ENCODE measurements at places on chromosomes 6 and 20. TPM values are rescaled to one million over a fixed set of nuclear protein-coding genes. Genes with fewer than 3 reads are reported as not detected.

The UNC5CL gene
- 12.9 TPM for total RNA-seq

The PNLDC1 gene
- 0.15 TPM for total RNA-seq

The TOP1 gene
- 25.6 TPM for total RNA-seq

The SLC32A1 gene
- total RNA-seq = not detected

The CLDN20 gene
- total RNA-seq = not detected

The TMEM170B gene
- total RNA-seq = 3.6 TPM

The RIMS4 gene
- total RNA-seq = not detected

DNA sequence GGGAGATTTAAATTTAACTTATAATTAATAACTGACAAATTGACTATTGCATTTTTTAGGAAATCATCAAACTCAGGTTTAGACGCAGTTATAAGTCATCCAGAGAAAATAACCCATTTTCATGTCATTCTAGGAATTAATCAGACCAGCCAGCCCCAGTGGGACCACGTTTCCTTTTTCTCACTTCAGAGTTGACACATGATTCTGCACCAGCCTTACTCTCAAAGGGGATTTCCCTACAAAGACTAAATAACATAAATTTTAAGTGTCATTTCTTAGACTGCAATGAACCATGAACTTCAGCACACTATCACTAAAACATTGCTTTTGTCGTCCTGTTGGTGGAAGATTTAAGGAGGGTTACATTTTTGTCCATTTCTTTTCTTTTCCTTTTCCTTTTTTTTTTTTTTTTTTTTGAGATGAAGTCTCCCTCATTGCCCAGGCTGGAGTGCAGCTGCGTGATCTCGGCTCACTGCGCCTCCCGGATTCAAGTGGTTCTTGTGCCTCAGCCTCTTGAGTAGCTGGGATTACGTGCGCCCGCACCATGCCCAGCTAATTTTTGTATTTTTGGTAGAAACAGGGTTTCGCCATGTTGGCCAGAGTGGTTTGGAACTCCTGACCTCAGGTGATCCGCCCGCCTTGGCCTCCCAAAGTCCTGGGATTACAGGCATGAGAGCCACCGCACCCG lies 3.6 kb downstream of the IPCEF1 start:
- no peak for DNase-seq
- H3K36me3 ChIP-seq = no peaks in the 10 kb centered on the region
- no peak overlapping the region for H3K4me3 ChIP-seq
- H3K4me1 ChIP-seq = no peaks in the 10 kb centered on the region
- H3K27ac ChIP-seq = no peak overlapping the region

GRCh38 chr6:24255676-24256075 lies 102.2 kb downstream of the DCDC2 start:
- no peaks in the 10 kb centered on the region for H3K27me3 ChIP-seq
- no peak overlapping the region for H3K4me3 ChIP-seq
- H3K4me1 ChIP-seq = no peaks in the 10 kb centered on the region
- no peak for DNase-seq
- H3K36me3 ChIP-seq = no peaks in the 10 kb centered on the region

DNA sequence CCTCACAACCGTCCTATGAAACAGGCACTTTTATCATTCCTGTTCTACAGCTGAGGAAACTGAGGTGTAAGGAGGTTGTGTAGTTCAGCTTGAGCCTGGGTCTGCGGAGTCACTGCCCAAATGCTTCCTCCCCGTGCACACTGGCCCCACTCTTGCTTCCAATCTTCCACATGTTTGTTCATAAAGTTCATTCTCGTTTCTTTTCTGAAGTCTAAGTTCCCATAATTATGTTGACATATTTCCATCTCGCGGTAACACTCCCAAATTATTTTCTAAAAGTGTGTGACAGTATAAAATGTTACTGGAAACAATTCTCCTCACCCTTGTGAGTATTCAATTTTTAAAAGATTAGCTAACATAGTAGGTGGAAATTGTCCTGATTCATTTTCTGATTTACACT lies 106.9 kb downstream of the SLC22A3 start:
- H3K4me1 ChIP-seq = peaks cover 4% of the 10 kb centered on the region
- DNase-seq = no peak
- no peaks in the 10 kb centered on the region for H3K36me3 ChIP-seq
- no peak overlapping the region for H3K4me3 ChIP-seq
- H3K27me3 ChIP-seq = no peaks in the 10 kb centered on the region

DNA sequence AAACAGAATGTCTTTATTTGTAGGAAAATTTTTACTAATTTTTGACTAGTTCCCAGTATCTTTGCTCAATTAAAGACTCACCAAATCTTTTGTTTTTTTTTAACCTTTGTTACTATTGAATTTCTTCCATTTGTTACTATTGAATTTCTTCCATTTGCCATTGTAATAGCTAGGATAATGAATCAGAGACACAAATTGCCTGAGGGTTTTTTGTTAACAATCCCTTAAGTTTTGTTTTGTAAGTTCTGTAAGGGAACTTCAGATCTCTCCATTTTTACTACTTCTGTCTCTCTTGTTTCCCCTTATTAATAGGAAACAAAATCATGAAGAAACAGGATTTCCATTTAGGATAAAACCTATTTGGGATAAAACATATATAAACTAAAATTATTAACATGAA lies 104.3 kb downstream of the MAP3K4 start:
- H3K27me3 ChIP-seq = no peaks in the 10 kb centered on the region
- no peak overlapping the region for H3K27ac ChIP-seq
- DNase-seq = no peak

- no peak overlapping the region for H3K4me3 ChIP-seq
- H3K36me3 ChIP-seq = no peaks in the 10 kb centered on the region
- no peaks in the 10 kb centered on the region for H3K4me1 ChIP-seq
- DNase-seq = no peak
These were observed 63.2 kb downstream of the RAB44 start for GRCh38 chr6:36760685-36761435.

DNA sequence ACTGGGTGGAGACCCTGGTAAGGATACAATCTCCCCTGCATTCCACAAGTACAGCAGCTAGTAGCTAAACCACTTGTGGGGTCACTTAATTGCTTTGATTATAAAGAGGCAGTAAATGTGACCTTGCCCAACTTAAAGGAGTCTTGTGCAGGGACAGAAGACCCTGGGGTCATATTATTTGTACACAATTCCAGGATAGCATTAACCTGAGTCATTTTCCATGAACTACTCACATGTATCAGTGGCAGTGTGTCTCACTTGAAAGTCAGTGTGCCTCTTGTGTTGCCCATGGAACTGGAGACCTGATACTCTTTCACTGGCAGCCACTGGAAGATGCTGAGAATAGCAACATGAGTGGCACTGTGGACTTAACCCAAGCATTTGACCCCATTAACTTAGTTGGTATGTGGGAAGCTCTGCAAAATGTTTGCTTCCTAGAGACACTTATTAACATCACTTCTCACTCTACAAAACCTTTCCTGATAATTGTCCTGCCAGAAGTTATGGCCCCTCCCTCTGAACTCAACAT lies 28.9 kb downstream of the CLIC5 start:
- no peak overlapping the region for H3K4me3 ChIP-seq
- no peak overlapping the region for H3K27ac ChIP-seq
- no peaks in the 10 kb centered on the region for H3K36me3 ChIP-seq
- no peaks in the 10 kb centered on the region for H3K4me1 ChIP-seq
- H3K27me3 ChIP-seq = no peaks in the 10 kb centered on the region

GRCh38 chr20:37393863-37394542 lies 48.1 kb downstream of the SRC start:
- DNase-seq = peak; percentile 19
- H3K4me1 ChIP-seq = no peaks in the 10 kb centered on the region
- H3K36me3 ChIP-seq = no peaks in the 10 kb centered on the region
- no peaks in the 10 kb centered on the region for H3K27me3 ChIP-seq
- H3K27ac ChIP-seq = no peak overlapping the region
